ENCODE measurements at places on chromosomes 16 and 17. TPM values are rescaled to one million over a fixed set of nuclear protein-coding genes. Genes with fewer than 3 reads are reported as not detected.

The NPIPB2 gene
- 29.4 TPM for total RNA-seq

DNA sequence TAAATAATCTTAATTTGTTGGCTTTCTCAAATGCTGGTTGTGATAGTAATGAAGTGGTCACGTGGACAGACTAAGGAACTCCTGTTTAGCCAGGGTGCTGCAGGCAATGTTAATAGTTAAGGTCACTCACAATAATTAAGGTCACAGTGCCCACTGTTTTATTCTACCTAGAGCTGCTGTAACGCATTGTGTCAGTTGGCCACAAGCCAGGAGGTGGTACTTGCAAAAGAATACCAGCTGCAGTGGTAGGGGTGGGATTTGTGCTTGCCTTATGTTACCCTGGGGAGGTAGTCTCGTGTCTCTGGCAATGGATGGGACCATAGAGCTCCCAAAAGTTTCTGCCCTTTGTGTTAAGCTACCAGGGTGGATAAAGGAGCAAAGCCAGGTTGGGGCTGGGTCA is 969.1 kb upstream of the CDH8 start:
- H3K27me3 ChIP-seq = no peaks in the 10 kb centered on the region
- H3K27ac ChIP-seq = no peak overlapping the region
- DNase-seq = no peak
- H3K4me3 ChIP-seq = no peak overlapping the region
- no peaks in the 10 kb centered on the region for H3K36me3 ChIP-seq

DNA sequence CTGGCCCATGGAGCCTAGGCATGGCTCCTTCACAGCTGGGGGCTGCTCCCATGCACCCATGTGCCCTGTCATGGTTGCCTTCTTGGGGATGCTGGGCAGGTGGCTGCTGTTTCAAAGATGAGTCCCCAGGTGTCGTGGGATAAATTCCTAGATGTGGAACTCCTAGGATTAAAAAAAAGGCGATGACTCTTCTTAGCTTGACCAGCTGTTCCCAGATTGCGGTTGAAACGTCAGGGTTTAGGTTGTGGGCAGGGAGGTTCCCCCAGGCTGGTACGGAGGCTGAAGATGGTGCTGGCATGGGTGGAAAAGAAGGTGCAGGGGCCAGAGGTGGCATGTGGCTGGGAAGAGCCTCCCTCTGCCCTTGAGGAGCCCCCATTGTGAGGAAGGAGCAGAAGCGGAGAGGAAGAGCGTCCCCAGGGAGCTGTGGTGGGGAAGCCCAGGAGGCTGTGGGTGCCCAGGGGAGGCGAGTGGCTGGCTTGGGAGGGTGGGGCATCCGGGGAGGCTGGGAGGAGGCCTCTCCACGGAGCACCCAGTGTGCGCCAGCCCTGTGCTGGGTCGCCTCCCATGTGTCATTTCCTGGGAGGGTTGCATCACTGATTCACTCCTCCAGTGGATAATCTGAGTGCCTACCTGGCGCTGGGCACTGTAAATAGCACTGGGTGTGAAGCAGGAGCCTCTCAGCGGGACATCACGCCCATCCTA is 7.5 kb upstream of the KCNJ12 start:
- no peaks in the 10 kb centered on the region for H3K36me3 ChIP-seq
- no peak overlapping the region for H3K4me3 ChIP-seq
- DNase-seq = no peak
- H3K27ac ChIP-seq = no peak overlapping the region

- DNase-seq = no peak
- no peak overlapping the region for H3K4me3 ChIP-seq
- H3K4me1 ChIP-seq = no peaks in the 10 kb centered on the region
- H3K27me3 ChIP-seq = no peaks in the 10 kb centered on the region
- no peak overlapping the region for H3K27ac ChIP-seq
Measured at GRCh38 chr16:82454566-82454965, 172.2 kb upstream of the CDH13 start.

The KRTAP9-4 gene
- total RNA-seq = not detected

DNA sequence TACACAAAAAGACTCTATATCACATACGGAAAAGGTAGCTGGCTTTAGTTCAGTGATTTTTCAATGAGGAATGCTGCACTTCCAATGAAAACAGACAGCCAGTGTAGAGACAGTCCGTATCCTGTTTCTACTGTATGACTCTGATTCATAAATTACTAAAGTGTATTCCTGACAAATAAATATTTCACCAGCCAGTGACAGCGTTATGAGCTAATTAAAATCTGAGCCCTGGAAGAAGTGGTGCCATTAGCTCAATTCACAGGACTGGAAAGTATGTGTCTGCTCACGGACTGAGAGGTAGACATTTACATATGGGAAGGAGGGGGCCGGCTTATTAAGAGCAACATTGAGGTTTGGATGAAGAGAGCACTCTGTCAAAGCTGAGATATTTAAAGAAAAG is 207.9 kb upstream of the RBFOX1 start:
- no peaks in the 10 kb centered on the region for H3K36me3 ChIP-seq
- no peak overlapping the region for H3K4me3 ChIP-seq
- H3K27ac ChIP-seq = no peak overlapping the region
- DNase-seq = no peak
- no peaks in the 10 kb centered on the region for H3K27me3 ChIP-seq

GRCh38 chr17:42844761-42845555 is 578 bp downstream of the AOC2 start:
- peaks cover 18% of the 10 kb centered on the region for H3K4me1 ChIP-seq
- no peak overlapping the region for H3K4me3 ChIP-seq
- H3K36me3 ChIP-seq = peaks cover 62% of the 10 kb centered on the region
- no peaks in the 10 kb centered on the region for H3K27me3 ChIP-seq
- H3K27ac ChIP-seq = no peak overlapping the region

The TMEM235 gene
- not detected for total RNA-seq

- no peaks in the 10 kb centered on the region for H3K27me3 ChIP-seq
- peaks cover 39% of the 10 kb centered on the region for H3K4me1 ChIP-seq
- no peak for DNase-seq
- no peak overlapping the region for H3K4me3 ChIP-seq
Measured at GRCh38 chr16:625117-625976, 5.4 kb upstream of the WFIKKN1 start.

The EVI2B gene
- 9.9 TPM for total RNA-seq

DNA sequence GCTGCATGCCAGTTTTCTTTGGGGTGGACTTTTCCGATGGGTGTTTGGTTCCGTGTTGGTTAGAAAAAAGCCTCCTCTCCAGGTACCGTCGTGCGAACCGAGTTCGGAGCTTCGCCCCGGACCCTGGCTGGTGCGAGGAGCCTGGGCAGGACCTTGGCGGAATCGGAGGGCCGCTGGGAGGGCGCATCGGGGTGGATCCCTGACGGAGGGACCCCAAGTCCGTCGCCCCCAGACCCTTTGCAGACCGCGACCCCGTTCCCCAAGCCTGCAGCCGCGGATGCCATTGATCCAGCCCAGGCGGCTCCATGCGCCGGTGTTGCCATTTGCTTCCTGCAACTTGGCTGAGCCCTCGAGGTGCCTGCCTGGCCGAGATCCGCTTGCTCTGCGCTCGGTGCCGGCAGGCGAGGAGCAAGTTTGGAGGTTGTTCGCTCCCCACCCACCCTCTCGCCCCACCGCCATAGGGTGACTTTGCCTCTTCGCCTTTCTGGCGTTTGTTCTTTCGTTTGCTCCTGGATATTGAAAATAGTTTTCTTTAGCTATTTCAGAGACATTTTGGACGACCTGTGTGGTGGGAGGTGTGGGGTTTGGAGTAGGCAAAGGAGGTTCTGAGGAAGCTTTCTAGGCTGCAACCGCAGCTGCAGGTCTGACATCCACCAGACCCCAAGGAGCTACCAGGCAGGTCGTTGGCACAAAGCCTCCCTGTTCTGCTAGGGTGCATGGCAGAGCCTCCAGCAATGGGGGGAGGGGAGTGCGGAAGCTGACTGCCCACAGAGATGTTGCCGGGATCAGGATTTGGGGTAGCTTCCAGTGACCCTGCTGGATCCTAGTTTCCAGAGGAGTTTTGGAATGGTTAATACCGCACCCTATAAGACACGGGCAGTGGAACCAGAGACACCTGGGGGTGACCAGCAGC is 58.2 kb downstream of the RAP1GAP2 start:
- peaks cover 28% of the 10 kb centered on the region for H3K4me1 ChIP-seq
- peak overlapping the region; percentile 76 for H3K27ac ChIP-seq
- no peaks in the 10 kb centered on the region for H3K27me3 ChIP-seq
- no peaks in the 10 kb centered on the region for H3K36me3 ChIP-seq
- DNase-seq = peak; percentile 80
- H3K4me3 ChIP-seq = peak overlapping the region; percentile 74

- no peak overlapping the region for H3K4me3 ChIP-seq
- H3K4me1 ChIP-seq = no peaks in the 10 kb centered on the region
- H3K36me3 ChIP-seq = no peaks in the 10 kb centered on the region
- no peak for DNase-seq
Measured at GRCh38 chr17:73462823-73463222, 151.0 kb upstream of the CDC42EP4 start.

GRCh38 chr17:57972151-57972550 is 15.9 kb downstream of the VEZF1 start:
- no peak for DNase-seq
- H3K4me1 ChIP-seq = peaks cover 17% of the 10 kb centered on the region
- H3K27ac ChIP-seq = no peak overlapping the region
- peaks cover 50% of the 10 kb centered on the region for H3K36me3 ChIP-seq

The STH gene
- not detected for total RNA-seq

- DNase-seq = no peak
- no peak overlapping the region for H3K4me3 ChIP-seq
- H3K27me3 ChIP-seq = no peaks in the 10 kb centered on the region
- no peaks in the 10 kb centered on the region for H3K36me3 ChIP-seq
- no peak overlapping the region for H3K27ac ChIP-seq
Measured at GRCh38 chr16:88924834-88925539, 52.0 kb downstream of the CBFA2T3 start.

- peak; percentile 16 for DNase-seq
- H3K27me3 ChIP-seq = no peaks in the 10 kb centered on the region
- H3K4me1 ChIP-seq = no peaks in the 10 kb centered on the region
- no peak overlapping the region for H3K4me3 ChIP-seq
Measured at GRCh38 chr17:71681427-71682173, 439.2 kb upstream of the SOX9 start.

The FADS6 gene
- total RNA-seq = not detected

GRCh38 chr17:1197379-1197778 is 17.6 kb upstream of the ABR start:
- no peak for DNase-seq
- peak overlapping the region; percentile 74 for H3K27ac ChIP-seq
- H3K4me1 ChIP-seq = peaks cover 48% of the 10 kb centered on the region
- peaks cover 3% of the 10 kb centered on the region for H3K27me3 ChIP-seq

The CCDC154 gene
- not detected for total RNA-seq

The MMP2 gene
- 145 TPM for total RNA-seq

The KRT28 gene
- not detected for total RNA-seq

The CCNF gene
- 5.2 TPM for total RNA-seq

The CD19 gene
- total RNA-seq = 0.92 TPM

GRCh38 chr16:67841198-67841815 is 813 bp upstream of the THAP11 start:
- H3K27me3 ChIP-seq = no peaks in the 10 kb centered on the region
- peak overlapping the region; percentile 81 for H3K4me3 ChIP-seq
- no peaks in the 10 kb centered on the region for H3K36me3 ChIP-seq
- peak overlapping the region; percentile 99 for H3K27ac ChIP-seq

DNA sequence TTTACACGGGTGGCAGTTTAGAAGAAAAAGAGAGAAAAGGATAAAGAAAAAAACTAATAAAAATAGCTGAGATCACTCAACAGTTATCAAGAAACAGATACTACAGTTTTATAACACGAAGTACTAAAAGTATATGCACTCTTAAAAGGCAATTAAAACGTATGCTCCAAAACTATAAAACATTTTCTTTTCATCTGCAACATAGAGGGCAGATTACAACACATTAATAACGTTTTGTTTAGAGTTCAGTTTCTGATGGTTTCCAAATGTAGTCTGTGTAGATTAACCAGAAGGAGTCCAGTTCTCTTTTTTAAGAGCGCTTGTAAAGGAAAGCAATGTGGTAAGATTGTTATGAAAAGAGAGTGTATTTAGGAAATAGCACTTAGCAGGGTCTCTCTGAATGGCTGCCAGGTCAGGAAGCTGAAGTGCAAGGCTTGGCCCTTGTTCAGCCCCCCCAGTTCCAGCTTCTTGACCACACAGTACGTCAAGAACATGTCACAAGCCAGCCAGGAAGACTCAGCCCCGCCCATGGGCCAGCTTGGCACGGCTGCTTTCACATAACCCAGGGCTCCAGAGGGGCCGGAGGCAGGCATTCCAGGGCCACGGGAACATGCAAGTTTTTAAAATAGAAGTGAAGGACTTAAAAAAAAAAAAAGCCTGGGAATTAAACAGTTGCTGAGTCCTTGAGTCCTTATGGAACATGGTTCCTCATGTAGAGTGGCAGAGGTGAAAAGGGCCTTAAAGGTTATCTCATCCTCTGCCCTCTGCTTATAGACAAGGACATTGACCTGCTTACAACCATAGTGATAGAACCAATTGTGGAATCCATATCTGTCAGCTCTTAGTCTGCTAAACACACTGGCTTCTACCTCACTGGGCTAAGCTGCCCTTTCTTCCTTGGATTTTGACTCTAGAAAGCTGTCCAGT is 147.4 kb upstream of the TBX2 start:
- H3K4me3 ChIP-seq = no peak overlapping the region
- H3K4me1 ChIP-seq = peaks cover 23% of the 10 kb centered on the region
- H3K27me3 ChIP-seq = no peaks in the 10 kb centered on the region
- no peaks in the 10 kb centered on the region for H3K36me3 ChIP-seq
- peak overlapping the region; percentile 81 for H3K27ac ChIP-seq

The DPEP3 gene
- total RNA-seq = not detected

GRCh38 chr16:22126037-22126558 is 33.8 kb downstream of the VWA3A start:
- no peaks in the 10 kb centered on the region for H3K4me1 ChIP-seq
- H3K4me3 ChIP-seq = no peak overlapping the region
- H3K27ac ChIP-seq = no peak overlapping the region
- DNase-seq = no peak
- H3K36me3 ChIP-seq = no peaks in the 10 kb centered on the region
- H3K27me3 ChIP-seq = no peaks in the 10 kb centered on the region

DNA sequence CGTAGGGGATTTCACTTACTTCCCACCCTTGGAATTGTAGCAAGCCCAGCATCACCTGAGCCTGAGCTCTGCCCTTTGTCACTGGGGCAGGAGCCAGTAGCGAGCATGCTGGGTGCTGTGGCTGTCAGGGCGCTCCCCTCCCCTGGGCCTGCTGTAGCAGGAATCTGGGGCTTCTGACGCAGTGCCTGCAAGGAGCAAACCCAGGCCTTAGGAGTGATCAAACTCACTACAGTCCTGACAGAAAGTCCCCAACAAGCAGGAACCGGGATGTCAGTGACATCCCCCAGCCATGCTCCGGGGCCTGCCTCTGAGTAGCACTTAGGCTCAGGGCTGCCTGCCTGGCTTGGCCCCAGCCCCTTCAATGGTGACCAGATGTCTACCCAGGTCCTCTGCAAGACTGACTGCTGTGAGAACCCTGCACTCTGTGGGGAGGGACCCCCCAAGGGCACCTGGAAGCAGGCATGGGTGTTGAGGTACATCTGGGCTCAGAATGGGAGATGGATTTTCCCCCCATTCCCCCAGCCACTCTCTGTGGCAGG is 23.5 kb downstream of the PLD6 start:
- peaks cover 8% of the 10 kb centered on the region for H3K4me1 ChIP-seq
- peaks cover 53% of the 10 kb centered on the region for H3K36me3 ChIP-seq
- no peak overlapping the region for H3K27ac ChIP-seq
- no peak for DNase-seq

The TUBD1 gene
- 16.5 TPM for total RNA-seq

Measured in stomach (tissue), 19 donors.